ENCODE measurements at places on chromosomes 1 and 21.

- no peak for DNase-seq
These were observed 50.1 kb downstream of the SSBP3 start for GRCh38 chr1:54355931-54356679.

GRCh38 chr1:172244865-172245264 is 175.6 kb upstream of the C1orf105 start:
- no peak for DNase-seq

DNA sequence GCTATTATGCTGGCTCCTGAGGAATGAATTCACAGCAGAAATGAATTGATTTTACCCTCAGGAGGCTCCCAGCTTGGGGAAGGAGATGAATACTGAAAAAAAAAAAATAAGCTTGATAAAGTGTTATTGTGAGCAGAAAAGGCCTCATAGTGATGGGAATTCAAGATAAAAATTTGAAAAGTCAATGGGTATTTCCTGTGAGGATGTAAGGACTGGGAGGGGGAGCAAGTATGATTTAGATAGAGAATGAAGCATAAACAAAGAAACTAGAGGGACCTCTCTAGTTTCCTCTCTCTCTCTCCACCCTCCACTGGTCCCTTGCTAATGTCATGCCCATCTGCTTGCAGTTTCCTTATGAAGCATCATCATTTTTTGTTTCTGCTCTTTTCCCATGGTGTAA is 439.0 kb upstream of the PLXNA2 start:
- no peak for DNase-seq

DNA sequence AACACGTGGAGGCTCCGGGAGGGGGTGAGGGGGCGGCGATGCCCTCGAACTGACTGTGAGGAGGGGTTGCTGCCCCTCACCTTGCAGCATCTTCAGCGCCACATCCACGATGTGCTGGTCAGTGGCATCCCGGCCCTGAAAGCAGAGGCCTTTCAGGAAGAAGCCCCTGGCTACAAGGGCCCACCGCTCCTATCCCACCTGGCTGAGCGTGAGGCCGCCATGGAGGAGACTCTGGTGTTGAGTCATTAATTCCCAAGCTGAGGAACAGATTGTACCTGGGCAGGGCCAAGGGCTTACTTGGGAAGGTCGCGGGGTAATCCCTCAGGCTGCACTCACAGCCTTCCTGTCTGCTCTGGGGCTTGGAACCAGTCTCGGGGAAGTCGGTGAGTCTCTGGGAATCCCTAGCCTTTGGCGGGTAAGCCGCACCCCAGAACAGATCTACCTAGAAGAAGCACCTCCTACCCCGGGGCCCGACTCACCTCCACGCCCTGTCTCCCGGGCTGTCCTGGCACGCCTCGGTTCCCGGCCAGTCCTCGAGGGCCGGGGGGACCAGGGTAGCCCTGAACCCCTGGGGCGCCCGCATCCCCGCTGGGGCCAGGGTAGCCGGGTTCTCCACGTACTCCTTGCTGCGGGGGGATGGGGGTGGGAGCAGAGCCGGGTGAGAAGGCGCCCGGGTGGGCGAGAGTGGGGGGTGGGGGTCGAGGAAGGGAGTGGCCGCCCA is 13.9 kb downstream of the COL9A2 start:
- DNase-seq, result no peak

DNA sequence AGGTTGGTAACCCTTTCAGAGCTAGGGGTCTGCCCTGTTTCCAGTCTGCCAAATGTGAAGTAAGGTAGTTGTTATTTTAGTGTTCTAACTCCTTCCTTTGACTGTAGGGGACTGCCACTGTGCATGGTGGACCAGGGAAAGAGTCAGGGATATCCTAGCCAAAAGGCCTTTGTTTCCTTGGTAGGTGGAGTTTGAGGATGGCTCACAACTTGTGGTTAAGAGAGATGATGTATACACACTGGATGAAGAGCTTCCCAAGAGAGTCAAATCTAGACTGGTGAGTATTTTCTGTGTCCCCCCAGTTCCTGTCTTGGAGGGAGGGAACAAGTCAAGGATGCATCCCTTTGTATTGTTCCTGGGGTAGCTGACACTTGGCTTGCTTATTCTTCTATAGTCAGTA is 3.5 kb upstream of the ST3GAL3 start:
- no peak for DNase-seq

- DNase-seq, result no peak
These were observed 12.2 kb upstream of the NPL start for GRCh38 chr1:182777386-182777785.

DNA sequence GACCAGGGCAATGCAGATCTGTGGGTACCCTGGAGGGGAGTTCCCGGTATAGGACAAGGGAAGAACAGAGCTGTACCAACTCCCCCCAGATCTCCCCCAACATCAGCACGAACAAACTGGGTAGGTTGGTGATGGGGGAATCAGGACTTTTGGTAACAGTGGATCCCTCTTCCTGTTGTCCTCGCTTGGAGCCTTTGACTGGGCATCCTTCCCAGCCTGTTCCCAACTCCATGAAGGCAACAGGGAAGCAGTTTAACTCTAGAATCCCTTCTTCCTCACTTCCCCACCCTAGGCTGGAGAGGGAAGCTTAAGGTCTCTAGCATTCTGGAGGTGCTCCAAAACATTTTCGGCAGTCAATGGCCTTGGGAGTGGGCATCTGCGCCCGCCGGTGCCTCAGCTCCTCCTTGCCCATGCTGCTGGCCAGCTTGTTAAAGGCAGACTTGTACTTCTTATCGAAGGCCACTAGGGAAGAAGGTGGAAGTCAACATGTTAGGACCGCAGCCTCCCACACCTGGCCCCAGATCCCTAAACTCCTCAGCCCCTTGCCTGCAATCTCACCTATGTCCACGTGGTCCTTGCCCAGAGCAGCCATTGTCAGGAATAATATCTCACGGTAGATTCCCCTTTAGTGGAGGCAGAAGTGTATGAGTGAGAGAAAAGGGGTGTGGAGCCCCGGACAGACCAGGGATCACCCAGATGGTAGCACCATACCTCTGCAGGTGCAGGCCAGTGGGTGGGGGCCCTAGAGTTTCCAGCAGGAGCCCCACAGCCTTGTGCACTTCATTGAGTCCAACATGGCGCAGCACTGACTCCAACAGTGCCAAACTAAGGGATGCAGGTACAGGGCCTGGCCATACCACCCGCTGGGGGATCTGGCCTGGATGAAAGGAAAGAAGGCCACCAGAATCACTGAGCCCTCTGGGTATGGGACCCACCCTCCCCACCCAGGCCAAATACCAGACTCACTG is 7.5 kb upstream of the GATAD2B start:
- no peak for DNase-seq

DNA sequence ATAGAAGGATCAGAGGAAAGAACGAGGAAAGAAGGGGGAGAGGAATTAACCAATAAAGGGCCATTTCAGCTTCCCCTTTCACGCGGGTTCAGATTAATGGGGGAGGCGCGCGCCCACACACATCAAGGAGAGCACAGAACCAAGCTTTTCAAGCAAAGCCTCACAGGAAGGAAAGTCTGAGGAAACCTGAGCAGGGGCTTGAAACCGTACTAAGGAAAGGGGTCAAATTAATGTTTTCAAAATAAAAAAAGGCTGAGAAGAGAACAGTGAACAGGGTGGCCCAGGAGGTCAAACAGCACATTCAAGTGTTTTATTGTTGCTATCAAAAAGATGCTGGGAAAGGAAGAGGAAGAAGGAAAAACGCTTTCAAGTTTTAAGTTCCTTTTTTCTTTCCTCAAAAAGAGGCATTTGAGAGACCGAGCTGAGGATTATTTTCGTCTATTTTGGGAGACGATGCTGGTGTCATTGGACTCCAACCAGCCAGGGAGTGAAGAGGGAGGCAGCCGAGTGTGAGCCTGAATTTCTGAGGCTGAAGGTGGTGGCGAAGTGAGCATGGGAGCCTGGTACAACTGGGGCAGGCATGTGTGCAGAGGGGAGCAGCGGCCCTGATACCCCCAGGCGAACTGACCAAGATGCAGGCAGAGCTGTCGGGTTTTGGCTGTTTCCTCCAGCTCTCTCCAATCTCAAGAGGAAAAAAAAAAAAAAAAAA is 88.4 kb downstream of the PROX1 start:
- DNase-seq, result no peak

DNA sequence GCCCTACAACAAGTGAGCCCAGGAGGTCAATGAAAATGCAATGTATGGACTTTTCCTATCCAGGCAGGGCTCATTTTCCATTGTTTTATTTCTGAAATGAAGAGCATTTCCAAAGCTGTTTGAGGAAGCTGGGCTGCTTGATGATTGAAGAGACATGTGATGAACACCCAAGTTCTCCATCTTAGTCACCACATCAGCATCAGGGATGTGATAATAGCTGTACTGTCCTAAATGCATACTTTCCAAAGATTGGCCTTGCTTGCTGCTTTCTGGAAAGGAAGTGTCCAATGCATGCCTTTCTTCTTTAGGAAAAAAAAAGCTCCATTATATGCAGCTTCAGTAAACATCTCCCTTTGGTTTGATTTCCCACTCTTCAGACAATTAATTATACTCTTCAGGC is 425.9 kb upstream of the RUNX1 start:
- no peak for DNase-seq

- DNase-seq, result no peak
These were observed 412.2 kb downstream of the KIF26B start for GRCh38 chr1:245566952-245567351.

DNA sequence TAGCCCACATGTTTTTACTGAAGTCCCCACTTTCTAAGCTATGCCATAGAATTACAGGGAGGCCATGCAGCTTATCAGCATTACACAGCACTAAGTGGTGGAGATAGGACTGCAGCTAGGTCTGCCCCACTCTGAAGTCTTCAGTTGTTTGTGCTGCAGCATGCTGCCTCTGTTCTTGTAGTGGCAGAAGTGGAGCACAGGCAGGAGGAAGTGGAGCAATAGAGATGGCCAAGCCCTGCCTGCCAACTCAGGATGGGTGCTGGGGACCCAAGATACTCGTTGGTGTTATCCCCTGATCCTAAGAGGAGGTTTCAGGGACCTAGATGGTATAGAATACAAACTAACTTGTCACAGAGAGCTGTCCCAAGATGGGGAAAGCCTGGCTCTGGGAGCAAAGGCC is 12.9 kb downstream of the MRPL37 start:
- DNase-seq, result no peak

GRCh38 chr1:94247138-94248094 is 10.0 kb upstream of the ARHGAP29 start:
- DNase-seq, result no peak

- no peak for DNase-seq
These were observed 77.1 kb upstream of the NBL1 start for GRCh38 chr1:19567041-19567440.

DNA sequence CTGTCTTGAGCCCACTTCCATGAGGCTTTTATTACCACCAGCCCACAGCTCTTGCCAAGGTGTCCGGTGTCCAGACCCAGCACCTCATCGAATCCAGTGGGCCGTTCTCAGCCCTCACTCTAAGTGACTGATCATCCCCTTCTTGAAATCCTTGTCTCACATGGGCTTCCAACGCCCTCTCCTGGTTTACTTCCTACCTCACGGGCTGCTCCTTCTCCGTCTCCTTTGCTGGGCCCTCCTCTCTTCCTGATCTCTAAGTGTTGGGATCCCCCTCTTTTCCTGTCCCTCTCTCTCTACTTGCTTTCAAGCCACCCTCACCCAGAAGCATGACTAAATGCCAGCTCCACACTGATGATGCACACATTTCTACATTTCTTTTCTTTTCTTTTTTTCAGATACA is 9.0 kb upstream of the RHBG start:
- no peak for DNase-seq

GRCh38 chr1:25066256-25066655 is 136.2 kb upstream of the RUNX3 start:
- DNase-seq, result no peak

DNA sequence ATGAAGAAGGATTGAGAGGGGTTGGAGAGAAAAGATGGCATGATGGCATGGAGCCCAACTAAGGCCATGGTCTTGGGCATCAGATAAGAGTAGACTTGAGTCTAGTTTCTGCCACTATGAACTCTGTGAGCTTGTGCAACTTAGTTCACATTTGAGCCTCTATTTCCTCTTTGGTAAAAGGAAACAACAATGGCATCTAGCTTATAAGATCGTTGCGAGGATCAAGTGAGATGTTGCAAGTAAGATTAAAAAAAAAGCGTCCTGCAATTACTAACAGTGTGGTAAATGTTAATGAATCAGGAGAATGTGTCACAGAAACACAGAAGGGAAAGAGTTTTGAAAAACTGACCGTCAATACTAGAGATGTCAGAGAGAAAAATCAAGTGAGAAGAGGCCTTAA is 202.9 kb upstream of the FGGY start:
- no peak for DNase-seq

- no peak for DNase-seq
These were observed 148.2 kb upstream of the PALMD start for GRCh38 chr1:99497690-99498089.

- no peak for DNase-seq
These were observed 47.3 kb upstream of the SLC44A3 start for GRCh38 chr1:94772845-94773244.

- DNase-seq, result no peak
These were observed 8.9 kb downstream of the ERI3 start for GRCh38 chr1:44346184-44346583.

DNA sequence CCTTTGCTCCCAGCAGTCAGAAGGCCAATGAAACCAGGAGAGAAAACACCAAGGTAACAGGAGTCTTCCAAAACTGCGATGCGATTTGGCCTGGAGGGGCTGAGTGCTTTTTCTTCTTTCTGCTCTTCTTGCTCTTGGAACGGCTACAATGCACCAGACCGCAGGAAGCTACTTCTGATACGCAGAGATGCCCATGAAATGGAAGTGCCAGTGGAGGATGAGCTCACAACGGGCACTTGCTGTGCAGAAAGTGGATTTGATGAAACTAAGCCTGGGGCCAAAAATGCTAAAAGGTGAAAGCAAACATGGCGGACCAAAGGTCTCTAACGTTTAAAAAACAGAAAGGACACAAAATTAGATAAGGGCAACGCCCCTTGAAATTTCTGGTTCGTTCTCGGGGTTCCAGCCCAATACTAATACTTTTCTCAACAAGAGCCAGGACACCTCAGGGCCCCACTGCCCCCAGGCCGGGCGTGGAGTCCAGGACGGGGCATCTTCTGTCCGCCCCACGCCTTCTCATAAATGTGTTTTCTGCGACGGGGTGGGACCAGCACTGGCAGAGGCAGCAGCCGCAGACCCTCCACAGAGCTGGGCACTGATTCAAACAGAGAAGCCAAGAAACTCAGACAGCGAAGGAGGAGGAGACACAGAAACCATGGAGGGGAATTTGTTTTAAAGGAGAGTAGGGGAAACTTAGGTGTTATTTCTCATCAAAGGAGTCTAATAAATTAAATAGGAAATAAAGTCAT is 101.3 kb downstream of the CRYAA start:
- no peak for DNase-seq

DNA sequence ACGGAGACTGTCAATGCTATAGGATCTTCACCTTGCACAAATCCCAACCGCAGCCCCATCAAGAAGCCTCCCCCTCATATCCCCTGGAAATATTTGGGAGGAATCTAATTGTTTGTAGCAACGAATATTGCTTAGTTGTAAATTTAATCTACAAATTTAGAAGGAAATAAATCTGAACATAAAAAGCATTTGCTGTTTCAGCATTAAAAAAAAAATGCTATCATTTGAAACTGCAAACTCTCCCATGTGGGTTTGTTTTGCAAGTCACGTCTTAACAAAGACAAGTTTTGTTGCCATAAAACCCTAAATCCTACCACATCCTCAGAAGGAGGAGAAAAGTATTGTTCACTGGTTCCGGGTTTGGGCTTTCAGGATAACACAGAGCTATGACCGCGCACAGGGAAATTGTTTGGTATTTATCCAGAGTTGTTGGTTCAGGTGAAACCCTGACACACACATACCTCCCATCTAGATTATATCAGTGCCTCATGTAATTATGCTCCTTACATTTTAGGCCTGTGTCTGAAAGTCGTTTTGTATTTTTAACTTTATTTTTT is 279.6 kb downstream of the TM2D1 start:
- no peak for DNase-seq

GRCh38 chr1:41819843-41820242 is 98.9 kb downstream of the HIVEP3 start:
- no peak for DNase-seq
